ENCODE measurements at places on chromosomes 12 and 14.

GRCh38 chr14:94680862-94681288, 68.7 kb downstream of the SERPINA3 start:
- no peak for DNase-seq

DNA sequence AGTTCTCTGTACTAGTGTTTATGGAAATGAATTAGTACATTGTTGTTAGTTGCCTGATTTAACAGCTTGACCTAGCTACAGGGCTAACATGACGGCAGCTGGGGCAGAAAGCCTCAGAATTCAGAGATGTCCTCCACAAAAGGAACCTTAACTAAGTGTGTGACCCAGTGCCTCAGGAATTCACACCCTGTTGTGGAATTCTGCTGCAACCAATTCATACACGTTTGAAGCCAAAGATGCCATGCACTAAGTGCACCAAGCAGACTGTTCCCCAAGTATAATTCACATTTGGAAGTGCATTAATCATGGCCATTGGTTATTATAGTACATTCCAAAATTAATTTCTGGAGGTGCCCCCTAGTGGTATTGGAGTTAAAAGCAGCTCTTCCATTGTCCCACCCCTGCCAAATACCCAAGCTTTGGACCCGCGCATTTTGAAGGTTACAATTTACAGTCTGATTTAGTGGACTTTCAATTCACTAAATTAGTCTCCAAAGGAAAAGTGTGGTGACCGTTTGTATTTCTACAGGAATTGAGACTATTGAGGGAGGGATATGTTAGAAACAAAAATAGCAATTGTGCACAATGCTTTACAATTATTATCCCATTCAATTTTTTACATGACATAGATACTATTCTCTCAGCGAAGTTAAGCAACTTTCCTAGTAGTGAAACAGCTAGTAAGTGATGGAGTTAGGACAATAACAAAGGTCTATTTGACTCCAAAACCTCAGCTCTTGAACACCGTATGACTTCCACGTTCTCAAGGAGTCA, 85.9 kb downstream of the PAX9 start:
- no peak for DNase-seq

GRCh38 chr12:85405781-85406522, 125.9 kb downstream of the ALX1 start:
- no peak for DNase-seq

GRCh38 chr14:64119500-64119899, 174.7 kb downstream of the ESR2 start:
- no peak for DNase-seq

DNA sequence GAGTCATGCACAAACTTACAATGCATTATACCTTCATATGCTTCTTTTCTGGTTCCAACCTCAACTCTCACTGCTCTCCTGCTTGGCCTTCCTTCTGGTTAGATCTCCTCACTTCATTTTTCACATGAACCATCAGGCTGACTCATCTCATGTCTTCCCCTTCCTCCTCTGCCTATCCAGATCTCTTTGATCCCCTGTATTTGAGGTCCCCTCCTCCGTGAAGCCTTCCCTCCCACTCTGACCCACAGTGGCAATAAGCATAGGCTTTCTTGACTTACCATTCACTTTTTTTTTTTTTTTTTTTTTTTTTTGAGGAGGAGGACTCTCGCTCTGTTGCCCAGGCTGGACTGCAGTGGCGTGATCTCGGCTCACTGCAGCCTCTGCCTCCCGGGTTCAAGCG, 14.7 kb upstream of the ASIC1 start:
- DNase-seq, result no peak

DNA sequence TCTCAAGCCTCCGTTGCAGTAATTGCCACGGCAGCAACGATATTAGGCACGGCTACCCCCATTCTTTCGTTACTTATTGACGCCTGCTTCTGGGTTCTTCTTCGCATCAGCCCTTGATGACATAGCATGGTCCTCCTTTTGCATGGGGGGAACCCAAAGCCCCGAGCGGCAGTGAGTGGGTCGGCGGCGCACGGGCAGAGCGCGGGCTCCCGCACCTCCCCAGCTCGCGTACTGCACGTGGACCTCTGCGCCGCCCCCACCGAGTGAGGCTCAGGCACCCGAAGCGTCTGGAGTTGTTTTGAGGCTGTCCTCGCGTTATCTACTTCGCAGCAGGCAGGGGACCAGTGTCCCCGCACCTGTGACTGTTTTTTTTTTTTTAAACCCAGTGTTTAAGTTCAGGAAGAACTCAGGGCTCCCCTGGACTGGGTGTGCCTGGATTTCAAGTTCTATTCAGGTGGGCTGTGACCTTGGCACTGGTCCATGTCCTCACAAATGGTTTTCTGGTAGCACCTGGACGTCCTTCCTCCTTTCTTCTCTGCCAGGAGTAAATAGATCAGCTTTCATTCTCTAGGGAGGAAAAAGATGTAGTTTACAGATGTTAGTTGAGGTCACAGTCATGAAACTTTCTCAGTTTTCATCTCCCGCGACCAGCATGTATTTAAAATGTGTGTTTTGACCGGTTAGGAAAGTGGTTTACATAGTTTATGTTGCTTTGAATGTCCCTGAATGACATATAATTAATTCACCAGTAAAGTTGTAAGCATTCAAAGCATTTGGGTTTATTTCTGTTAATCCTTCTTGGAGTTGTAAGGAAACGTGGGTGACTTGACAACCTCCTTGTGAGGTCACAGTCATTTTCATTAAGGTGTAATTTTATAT, 1.4 kb upstream of the FOXN4 start:
- no peak for DNase-seq

DNA sequence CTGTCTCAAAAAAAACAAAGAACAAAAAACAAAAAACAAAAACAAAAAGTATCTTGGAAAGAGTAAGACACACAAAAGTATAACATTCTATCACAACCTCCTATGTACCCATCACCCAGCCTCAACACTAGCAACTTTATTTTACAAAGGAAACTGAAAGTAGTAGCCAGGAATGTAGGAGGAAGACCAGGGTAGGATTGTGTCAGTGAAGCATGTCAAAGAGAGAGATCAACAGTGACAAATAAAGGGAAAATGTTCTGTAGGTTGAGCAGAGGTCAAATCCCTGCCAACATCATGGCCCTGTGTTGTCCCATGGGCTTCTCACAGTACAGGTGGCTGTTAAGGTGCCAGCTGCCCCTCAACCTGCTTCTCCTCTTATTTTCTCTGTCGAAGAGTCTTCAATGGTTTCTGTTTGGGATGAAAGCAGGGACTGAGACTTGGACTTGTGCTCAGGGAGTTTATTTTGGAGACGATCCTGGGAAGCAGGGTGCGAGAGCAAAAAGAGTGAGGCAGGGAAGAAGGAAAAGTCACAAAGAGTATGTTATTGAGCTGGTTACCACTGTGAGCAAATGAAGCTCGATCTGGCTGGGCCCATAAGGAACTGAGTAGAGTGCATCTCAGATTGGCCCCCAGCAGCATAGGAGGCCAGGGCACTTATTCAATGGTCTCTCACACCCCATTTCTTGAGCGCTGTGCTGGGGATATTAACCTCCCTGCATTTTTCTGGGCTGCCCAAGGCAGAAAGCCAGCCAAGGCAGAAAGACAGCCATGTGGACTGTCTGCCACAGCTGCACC, 29.4 kb upstream of the CTDSP2 start:
- DNase-seq, result no peak

DNA sequence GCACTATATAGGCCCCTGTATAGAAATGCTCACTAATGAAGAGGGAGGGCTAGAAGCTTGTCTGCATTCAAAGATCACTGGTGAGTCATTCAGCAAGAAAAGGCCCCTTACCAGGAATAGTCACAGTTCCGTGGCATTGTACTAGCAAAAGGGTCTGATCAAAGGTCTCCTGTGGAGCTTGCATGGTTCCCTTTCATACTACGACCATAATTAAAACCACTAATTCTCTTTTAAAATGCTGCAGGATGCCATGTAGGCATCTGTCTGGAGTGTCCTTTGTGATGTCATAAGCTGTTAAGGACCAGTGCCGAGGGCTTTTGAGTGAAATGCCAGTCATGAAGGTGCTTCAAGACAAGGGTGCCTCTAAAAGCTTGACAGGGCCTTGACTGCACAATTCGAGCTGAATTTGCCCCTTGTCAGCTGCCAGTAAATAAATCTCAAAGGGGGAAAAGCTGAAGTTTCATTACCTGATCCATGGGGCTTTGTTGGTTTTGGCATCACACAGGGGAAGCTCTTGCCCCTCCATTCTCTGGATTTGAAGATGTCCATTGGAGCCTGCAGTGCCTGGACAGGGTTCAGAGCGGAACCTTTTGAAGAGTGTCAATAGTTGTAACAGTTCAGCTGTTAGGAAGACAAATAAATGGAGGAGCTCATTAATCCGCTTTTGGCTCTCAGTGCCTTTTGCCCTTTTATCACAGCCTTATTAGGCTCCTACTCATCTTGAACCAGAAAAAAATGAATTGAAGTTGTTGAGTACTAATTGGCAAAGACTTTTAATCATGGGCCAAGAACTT, 69.1 kb downstream of the TMEM260 start:
- no peak for DNase-seq

DNA sequence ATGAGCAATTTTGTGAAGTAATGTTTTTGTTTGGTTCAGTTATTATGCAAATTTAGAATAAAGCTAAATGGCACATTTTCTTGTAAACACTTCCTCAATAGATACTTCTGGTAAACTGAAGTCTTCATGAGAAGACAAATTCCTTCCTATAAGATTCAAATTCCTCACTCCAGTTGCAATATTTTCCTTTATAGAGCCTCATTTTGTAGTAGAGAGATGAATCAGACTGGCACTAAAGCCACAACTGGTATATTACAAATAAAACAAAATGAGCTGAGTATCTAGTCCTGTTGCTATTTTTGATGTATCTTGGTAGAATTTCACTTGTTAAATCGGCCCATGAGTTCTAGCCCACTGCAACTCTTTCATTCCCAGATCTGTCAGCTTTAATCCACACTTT, 5.5 kb downstream of the LGR5 start:
- DNase-seq, result no peak

- DNase-seq, result no peak
These were observed 283.0 kb upstream of the RTL1 start for GRCh38 chr14:101186544-101186943.

- no peak for DNase-seq
These were observed 23.8 kb upstream of the MGST1 start for GRCh38 chr12:16323638-16324037.
